Activated CD4-positive, alpha-beta memory T cell treated with anti-CD3 and anti-CD28 coated beads, Interleukin-2, amount 10 ng/mL, durations not matched to agents 7 days and 5 days (primary cell): ENCODE measurements at places on chromosomes 3 and 15. TPM values are rescaled to one million over a fixed set of nuclear protein-coding genes. Genes with fewer than 3 reads are reported as not detected.

DNA sequence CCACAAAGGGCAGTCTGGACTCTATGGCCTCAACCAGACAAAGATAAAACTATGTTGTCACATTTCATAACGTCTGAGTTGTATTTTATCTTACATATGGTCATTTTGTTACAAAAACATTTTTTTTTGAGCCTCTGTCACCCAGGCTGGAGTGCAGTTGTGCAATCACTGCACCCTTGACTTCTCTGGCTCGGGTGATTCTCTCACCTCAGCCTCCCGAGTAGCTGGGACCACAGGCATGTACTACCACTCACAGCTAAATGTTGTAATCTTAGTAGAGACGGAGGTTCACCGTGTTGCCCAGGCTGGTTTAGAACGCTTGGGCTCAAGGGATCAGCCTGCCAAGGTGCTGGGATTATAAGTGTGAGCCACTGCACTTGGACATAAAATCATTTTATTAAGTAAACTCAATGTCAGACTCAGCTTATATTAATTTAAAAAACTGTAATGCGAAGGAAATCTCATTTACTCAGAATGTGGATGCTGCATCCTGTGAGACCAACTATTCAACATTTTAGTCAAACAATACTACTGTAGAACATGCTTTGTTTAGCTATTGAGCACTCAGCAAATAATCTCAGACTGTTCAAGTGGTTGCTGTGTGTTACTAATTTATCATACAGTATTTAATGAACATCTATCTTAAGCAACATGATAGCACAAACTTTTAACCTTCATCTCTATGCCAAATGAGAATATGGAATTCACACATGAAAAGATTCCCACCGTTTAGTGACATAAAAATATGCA lies 209.2 kb downstream of the TBL1XR1 start:
- no peak for DNase-seq

DNA sequence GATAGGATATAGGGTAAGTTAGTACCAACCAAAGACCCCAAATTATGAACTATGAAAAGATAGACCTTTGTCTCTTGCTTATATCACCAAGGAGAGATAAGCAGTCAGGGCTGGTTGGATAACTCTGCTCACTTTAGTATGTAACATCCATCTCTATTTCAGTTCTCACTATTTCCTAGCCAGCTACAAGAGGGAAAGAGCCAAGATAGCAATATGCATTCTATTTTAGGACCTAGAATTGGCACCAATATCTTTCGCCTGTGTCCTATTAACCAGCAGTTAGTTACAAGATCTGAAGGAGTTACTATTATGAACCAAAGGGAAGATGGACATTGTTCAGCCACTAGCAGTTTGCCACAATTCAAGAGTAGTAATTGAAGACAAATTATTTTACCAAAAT lies 457.5 kb downstream of the NSUN3 start:
- DNase-seq: no peak

DNA sequence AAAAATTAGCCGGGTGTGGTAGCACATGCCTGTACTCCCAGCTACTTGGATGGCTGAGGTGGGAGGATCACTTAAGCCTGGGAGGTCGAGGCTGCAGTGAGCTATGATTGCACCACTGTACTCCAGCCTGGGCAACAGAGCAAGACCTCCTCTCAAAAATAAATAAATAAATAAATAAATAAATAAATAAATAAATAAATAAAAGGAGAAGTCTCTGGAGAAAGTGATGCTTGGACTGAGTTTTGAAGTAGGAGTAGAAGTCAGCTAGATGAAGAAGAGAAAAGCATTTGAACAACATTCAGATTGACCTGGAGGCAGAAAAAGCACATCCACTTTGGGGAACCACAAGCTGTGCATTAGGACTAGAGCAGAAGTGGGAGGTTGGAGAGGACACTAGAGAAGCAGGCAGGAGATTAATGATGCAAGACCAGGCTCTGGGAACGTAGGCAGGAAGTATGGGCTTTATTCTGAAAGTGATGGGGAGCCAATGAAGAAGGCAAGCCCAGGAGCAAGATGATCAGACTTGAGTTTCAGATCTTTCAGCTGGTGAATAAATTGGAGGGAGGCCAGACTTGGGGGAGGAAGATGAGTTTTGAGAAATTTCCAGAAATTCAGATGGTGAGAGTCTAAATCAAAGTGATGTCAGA lies 48.7 kb downstream of the KLHL6 start:
- DNase-seq: no peak

- no peak for DNase-seq
Observed at GRCh38 chr3:14452740-14453710, 50.6 kb downstream of the SLC6A6 start.

- DNase-seq: no peak
Observed at GRCh38 chr3:19074257-19074900, 73.9 kb upstream of the KCNH8 start.

Gene ZNF662
- total RNA-seq: 0.10 TPM

Gene SLC41A3
- 30.0 TPM for total RNA-seq

Gene CPA3
- total RNA-seq: not detected

Gene ETV5
- 2.5 TPM for total RNA-seq

Gene COLQ
- total RNA-seq: 5.2 TPM

Gene CCR9
- 0.28 TPM for total RNA-seq
